ENCODE measurements at places on chromosomes 3 and 15.

- DNase-seq: no peak
Measured at GRCh38 chr15:51077221-51078153, 17.2 kb downstream of the TNFAIP8L3 start.

GRCh38 chr3:58609990-58610389 is 32.8 kb upstream of the FAM107A start:
- no peak for DNase-seq

- no peak for DNase-seq
Measured at GRCh38 chr3:38084334-38085310, 45.6 kb downstream of the DLEC1 start.

- peak; percentile 66 for DNase-seq
Measured at GRCh38 chr3:140128631-140129030, 193.6 kb downstream of the CLSTN2 start.

DNA sequence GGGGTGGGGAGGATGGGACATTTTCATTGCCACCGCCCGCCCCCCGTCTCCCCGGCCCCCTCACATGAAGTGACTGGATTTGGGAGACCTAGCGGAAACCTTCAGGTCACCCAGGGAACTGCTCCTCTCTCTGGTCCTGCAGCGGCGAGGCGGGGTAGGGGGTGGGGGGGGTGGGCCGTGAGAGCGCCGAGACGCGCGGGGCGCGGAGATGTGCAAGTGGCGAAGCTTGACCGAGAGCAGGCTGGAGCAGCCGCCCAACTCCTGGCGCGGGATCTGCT is 712 bp upstream of the MME start:
- no peak for DNase-seq

DNA sequence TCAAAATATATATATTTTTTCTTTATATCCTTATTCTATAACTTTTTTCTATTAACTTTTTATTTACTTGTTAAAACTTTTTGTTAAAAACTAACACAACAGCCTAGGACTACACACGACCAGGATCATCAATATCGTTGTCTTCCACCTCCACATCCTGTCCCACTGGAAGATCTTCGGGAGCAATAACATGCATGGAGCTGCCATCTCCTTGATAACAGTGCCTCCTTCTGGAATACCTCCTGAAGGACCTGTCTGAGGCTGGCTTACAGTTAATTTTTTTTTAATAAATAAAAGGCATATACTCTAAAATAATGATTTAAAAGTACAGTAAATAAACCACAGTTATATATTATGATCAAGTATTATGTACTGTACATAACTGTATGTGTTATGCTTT is 58.9 kb downstream of the SFMBT1 start:
- DNase-seq: no peak

DNA sequence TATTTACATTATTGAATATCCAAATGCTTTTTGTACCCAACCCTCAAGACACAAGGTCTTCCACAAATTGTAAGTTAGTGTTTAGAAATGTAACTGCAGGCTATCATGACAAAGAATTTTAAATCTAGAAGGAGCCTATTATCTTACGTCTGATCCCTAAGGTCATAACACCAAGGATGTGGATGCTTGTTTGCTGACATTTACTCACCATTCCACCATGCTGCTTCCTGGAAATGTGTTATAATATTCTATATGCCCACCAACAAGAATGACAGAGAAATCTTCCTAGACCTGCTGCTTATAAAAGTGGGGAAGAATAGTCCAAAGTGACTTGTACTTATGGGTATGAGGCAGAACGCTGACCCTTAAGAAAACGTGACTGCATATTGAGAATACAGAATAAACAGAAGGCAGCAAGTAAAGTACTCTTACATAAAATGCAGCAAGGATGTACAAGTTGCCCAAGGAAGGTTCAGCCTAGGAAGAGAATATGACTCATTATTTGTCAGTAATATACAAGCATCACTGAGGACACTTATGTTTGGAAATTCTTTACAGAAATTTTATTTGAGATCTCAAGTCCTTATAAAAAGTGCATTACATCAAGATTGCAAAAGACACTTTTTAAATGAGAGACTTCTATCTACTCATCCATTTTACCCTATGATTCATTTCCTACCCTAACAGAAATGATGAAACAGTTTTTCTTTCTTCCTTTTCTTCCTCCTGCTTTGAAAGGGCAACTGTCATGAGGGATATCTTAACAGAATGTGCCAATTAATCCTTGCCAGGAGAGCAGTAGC is 59.6 kb downstream of the ESYT3 start:
- no peak for DNase-seq

DNA sequence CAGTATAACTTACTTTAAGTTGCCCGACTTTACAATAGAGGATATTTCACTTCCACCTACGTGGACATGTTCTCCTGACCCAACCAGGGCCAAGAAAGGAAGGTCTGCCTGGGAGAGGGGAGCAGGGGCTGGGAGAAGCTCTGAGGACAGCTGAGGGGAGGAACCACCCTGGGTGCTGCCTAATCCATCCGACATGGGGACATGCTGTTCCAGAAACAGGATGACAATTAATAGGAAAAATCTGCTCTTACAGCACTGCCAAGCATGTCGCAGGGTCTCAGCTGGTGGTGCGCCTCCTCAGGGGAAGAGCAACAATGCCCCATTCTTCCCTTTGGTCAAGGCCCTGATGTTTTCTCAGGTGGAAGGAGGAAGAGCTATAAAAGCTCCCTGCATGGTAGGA is 132.3 kb downstream of the NTRK3 start:
- no peak for DNase-seq

- no peak for DNase-seq
Measured at GRCh38 chr3:62615258-62615849, 242.0 kb upstream of the FEZF2 start.

DNA sequence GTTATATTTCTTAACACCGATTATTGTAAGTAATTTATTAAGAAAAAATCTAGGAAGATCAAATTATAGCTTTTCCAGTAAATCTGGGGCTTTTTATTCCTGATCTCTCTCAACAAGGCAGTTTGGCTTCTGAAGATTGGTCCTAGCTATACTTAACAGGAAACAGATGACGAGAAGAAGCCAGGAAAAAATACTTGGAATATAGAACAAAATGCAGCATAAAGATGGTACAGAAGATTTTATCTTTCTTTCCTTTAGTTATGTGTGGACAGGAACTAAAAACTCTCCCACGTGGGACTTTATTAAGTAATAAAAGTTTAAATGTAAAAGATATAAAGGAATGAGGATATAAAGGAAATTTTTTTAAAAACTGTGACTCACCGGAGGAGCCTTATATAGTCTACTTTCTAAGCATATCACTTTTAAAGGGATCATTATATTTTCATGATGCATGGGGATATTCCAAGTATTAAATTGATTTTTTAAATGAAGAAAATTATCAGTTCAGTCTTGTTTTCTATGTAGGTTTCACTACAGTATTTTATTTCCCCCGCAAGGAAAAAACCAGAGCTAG is 8.2 kb downstream of the B3GNT5 start:
- DNase-seq: no peak

GRCh38 chr15:98939311-98940080 is 68.1 kb downstream of the PGPEP1L start:
- DNase-seq: no peak

- DNase-seq: no peak
Measured at GRCh38 chr3:128281056-128281455, 127.8 kb downstream of the EEFSEC start.

- DNase-seq: no peak
Measured at GRCh38 chr15:67771189-67771800, 54.0 kb upstream of the SKOR1 start.

DNA sequence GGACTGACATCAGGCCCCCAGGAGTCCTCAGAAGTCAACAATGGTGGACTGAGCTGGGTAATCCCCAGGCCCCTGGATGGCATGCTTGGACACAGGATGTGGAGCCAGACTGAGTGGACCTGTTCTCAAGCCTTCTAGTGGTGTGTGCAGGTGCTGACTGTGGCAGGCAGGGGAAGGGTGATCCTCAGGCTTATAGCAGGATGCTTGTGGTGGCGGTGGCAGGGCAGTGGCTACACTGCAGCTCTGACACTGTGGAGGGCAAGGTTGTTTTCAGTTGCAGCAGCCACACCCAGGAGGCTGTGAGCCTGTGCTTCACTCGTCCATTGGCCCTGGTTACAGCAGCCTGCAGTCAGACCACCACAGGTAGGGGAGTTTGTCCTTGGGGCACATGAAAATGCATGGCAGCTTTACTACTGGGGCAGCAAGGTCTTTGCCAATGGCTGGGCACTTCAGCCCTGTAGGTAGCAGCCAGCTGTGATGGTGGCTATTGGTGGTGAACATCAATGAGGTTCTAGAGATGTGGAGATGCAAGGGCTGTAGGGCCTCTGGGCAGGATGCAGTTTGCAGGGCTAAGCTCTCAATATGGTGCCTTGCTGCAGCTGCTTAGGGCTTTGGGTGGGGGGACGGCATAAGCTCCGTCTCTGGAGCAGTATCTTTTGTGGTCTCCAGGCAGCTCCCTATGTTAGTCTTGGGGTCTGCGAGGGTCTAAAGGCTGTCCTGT is 17.5 kb upstream of the MYO5A start:
- no peak for DNase-seq

- DNase-seq: no peak
Measured at GRCh38 chr3:119500901-119501300, 2.6 kb downstream of the TIMMDC1 start.

DNA sequence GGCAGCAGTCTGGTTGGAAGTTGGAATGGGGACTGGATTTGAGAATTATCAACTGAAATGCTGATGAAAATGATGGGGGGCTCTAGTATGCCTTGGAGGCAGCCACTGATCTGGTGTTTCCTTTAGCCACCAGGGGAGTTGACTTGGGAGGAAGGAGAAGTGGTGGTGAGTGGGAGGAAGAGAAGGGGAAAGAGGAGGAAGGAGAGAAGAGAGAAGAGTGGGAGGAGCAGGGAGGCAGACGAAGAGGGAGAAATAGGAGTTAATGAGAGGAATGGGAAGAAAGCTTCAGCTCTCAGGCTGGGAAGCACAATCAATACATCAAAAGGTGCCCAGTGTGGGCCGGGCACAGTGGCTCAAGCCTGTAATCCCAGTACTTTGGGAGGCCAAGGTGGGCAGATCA is 23.3 kb upstream of the HCN4 start:
- DNase-seq: no peak

DNA sequence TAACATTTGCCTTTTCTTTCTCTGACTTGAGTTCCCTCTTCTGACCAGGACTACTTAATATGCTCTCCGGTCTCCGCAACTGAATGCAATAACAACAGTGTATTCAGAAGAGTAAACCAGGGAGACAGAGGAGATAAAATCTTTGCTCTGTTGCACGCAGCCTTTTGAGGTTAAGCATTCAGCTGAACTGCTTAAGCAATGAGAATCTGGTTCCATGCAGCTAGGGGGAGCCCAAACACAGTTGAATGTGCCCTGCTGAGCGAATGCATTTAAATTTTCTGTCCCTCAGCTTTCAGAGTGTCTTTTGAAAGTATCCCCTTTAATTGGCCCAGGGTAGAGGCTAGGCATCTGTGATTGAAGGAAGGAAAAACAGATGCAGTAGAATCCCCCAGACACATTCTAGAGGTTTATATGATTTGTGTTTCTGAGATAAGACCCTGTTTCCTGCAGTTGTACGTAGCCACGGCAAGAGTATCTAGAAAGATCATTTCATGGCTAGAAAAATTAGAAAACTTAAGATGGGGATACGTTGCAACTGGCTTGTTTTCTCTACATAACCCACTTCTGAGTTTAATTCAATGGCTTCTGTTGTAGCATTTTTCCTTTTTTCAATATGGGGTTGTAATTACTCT is 309.6 kb downstream of the TUSC7 start:
- DNase-seq: peak; percentile 43

GRCh38 chr3:13419505-13420044 is 547 bp downstream of the NUP210 start:
- no peak for DNase-seq

- no peak for DNase-seq
Measured at GRCh38 chr3:108099679-108100428, 9.0 kb upstream of the CD47 start.

GRCh38 chr15:33679061-33679460 is 289.2 kb upstream of the CHRM5 start:
- no peak for DNase-seq

DNA sequence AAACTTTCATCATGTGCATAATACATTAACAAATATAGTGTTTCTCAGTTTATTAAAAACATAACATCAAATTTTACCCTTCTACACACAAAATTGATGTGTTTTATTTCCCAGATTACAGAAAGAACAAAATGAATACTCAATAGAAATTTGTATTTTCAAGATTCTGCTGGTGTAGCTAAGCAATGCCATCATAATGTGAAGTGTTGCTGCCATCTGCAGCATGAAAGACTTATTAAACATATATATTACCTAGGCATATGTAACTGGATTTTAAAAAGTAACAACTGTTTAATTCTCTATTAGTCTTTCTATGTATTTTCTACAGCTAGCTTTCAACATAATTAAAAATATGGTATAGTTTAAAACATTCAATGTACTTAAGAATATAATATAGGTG is 27.5 kb downstream of the PLSCR5 start:
- DNase-seq: peak; percentile 42

DNA sequence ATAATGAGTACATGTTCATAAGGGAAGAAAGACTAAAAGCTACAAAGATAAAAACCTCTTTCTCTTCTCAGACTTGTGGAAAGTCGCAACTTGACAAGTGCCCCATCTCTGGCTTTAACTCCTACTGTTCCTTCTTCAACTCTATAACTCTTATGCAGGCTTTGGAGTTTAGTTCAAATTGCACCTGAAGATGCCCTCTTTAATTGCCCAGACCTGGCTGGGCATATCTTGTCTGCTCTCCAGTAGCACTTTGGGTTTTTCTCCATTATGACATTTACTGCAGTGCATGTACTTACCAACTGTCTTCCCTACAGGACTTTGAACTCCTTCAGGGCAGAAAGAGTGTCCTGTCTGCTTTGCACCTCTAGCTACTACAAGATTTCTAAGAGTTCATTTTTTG is 32.4 kb downstream of the DGKG start:
- DNase-seq: no peak

GRCh38 chr3:145219355-145220235 is 941.4 kb downstream of the PLOD2 start:
- DNase-seq: peak; percentile 31

GRCh38 chr3:127441764-127442163 is 148.8 kb downstream of the TPRA1 start:
- DNase-seq: no peak

- DNase-seq: no peak
Measured at GRCh38 chr15:99361545-99362185, 110.4 kb downstream of the LRRC28 start.

DNA sequence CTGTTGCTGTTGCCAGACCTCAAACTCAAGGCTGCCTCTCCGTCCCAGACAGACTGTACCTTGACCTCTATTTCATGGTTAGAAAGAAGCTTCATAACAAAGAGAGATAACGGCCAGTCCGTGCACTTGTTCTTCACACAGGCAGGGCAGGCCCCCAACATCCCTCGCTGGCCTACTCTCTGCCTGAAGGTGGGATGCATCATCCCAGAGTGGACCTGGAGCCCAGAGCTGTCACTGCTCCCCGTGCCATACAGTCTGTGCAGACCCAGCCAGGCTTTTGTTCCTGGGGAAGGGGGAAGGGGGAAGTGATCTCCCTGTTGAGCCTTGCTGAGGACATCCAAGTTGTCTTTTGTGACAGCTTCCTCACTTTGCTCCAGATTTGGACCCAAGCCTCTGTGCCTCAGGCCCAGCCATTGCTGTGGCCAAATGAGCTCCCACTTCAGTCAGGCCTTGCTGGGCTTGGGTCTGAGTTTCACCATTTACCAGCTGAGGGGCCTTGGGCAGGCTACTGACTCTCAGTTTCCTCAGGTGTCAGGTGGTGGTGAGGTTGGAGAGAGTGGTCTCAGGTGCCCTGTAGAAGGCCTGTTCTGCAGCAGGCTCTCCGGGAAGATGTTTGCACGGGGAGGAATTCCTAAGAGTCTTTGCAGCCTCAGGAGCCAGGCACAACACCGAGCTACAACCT is 141.6 kb downstream of the DNAJB8 start:
- DNase-seq: no peak
